Upper lobe of left lung (tissue), 6 donors: ENCODE measurements at places on chromosomes 1 and 21. TPM values are rescaled to one million over a fixed set of nuclear protein-coding genes. Genes with fewer than 3 reads are reported as not detected.

- DNase-seq, result no peak
These were observed 1.1 kb upstream of the RCAN3 start for GRCh38 chr1:24501371-24502064.

The TBX15 gene
- 0.30 TPM for total RNA-seq

The KRTAP12-2 gene
- not detected for total RNA-seq

- no peak for DNase-seq
These were observed 36.2 kb upstream of the KLHDC7A start for GRCh38 chr1:18444563-18444962.

The PDPN gene
- 50.8 TPM for total RNA-seq

- no peak for DNase-seq
These were observed 66.3 kb downstream of the RAVER2 start for GRCh38 chr1:64811131-64811530.

GRCh38 chr1:79364896-79365295 lies 358.4 kb upstream of the ADGRL4 start:
- no peak for DNase-seq

The CAMK2N1 gene
- 29.0 TPM for total RNA-seq

DNA sequence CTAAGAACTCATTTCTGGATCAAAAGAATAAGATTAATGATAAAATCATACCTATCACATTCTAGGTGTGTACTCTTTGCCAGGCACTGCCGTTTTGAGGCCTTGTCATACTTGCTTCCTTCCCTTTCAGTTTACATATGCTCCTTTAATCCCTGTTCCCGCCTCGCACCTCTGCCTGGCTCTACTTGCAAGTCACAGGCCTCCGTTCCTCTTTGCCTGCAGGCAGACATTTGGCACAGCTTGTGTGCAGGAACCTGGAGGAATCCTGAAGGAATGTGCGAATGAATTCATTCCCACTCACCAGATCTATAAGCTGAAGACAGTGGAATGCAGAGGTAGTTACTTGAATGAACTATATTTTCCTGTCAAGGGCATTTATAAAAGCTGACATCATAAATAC lies 13.8 kb downstream of the WLS start:
- DNase-seq, result no peak

The ZNF695 gene
- not detected for total RNA-seq
